ENCODE measurements at places on chromosomes 7 and 10.

GRCh38 chr7:151459726-151460473 is 20.0 kb upstream of the CRYGN start:
- DNase-seq: no peak

DNA sequence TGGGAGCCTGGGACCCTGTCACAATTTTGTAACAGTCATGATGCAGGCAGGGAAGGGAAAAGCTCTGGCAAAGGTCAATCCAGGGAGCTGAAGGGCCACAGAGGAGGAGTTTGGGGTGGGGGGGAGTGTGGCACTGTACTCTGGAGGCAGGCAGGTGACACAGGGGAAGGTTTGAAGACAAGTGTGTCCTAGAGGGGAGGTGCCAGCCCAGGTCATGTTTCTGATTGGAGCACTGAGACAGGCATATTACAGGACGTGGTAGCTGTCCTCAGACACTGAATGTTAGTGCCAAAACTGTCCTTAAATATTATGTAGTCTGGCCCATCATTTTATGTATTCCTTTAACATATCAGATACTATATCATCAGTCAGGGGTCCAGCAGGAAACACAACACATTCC is 75.6 kb upstream of the LRRC4 start:
- DNase-seq: no peak

DNA sequence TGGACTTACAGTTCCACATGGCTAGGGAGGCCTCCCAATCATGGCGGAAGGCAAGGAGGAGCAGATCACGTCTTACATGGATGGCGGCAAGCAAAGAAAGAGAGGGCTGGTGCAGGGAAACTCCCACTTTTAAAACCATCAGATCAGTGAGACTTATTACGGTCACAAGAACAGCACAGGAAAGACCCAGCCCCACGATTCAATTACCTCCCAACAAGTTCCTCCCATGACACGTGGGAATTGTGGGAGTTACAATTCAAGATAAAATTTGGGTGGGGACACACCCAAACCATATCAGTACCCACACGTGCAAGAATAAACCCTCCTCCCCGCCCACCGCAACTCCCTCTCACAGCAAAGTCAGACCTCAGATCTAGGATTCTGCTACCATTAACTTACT is 4.5 kb upstream of the AIFM2 start:
- no peak for DNase-seq

DNA sequence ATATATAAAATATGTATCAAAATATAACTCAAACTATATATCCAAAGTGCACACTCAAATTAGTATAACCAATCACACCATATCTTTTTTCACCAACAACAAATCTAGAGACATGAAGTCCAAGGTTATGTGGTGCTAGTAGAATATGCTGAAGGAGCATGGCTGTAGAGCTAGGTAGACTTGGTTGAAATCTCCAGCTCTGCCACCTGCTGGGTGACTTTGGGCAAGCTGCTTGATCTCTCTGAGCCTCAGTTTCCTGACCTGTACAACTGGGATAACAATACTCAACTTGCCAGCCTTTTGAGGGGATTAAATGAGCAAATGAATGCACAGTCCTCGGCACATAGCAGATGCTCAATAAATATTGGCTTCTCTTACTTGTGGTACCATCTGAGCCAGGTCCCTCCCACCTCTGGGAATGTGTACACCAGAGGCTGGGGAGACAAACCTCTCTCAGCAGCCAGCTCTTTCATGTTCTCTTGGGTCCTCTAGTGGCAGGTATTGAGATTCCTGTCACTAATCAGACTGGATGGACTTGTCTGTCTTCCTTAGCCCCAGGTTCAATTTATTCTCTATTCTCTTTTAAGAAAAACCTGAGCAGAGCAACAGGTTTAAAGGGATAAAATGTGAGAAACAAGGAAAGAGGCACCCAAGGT is 94.3 kb upstream of the PDE1C start:
- no peak for DNase-seq

DNA sequence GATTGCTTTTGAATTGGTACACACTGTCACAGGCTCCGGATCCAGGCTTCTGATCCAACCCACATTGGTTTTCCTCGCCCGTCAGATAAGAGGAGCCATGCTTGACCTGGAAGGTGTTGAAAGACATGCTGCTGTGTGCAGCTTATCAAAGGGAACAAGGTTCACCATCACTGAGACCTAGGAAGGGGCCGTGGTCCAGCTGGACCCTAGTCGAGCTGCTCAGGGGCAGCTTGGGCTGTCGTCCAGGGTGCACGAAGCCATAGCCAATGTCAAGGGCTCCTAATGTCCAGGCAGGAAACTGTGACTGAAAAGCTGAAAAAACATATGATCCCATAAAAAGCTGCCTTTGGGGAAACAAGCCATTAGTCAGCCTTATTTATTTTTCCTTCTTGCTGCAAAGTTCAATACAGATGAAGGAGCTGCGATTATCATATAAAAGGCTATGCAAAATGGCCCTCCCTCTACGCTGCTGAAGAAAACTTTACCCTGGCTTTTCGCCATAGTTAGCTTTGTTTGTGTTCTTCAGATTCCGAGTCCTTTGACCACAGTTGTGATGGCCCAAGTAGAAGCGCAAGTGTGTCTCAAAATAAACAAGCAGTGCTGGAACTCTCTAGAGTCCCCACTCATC is 118.0 kb downstream of the CREB5 start:
- no peak for DNase-seq

GRCh38 chr7:158924956-158925355 is 68.6 kb downstream of the DYNC2I1 start:
- DNase-seq: no peak

Measured in activated T-helper 1 cell treated with anti-CD3 and anti-CD28 coated beads, Interleukin-2, amount 50 U/mL, for 16 hours (primary cell).